ENCODE measurements at places on chromosomes 6 and 20. TPM values are rescaled to one million over a fixed set of nuclear protein-coding genes. Genes with fewer than 3 reads are reported as not detected.

The SMPDL3A gene
- 47.5 TPM for total RNA-seq

The POU5F1 gene
- total RNA-seq, result 3.4 TPM

DNA sequence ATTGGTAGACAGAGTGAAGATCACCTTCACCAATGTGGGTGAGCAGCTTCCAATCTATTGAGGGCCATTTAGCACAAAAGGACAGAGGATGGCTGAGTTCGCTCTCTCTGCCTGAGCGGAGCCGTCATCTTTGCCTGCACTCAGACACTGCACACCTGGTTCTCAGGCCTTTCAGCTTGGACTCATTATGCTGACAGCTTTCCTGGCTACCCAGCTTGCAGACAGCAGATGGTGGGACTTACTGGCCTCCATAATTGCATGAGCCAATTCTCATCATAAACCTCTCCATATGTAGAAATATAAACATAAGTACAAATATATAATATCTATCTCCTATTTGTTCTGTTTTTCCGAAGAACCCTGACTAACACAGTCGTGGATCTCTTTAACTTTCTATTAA lies 13.7 kb downstream of the TBXT start:
- no peak overlapping the region for H3K27ac ChIP-seq
- no peaks in the 10 kb centered on the region for H3K27me3 ChIP-seq
- H3K4me3 ChIP-seq, result no peak overlapping the region
- no peak for DNase-seq
- no peaks in the 10 kb centered on the region for H3K4me1 ChIP-seq
- no peaks in the 10 kb centered on the region for H3K36me3 ChIP-seq

- no peak overlapping the region for H3K4me3 ChIP-seq
- H3K4me1 ChIP-seq, result no peaks in the 10 kb centered on the region
- no peaks in the 10 kb centered on the region for H3K36me3 ChIP-seq
These were observed 6.3 kb downstream of the RIMS1 start for GRCh38 chr6:71892641-71893040.

The PTPRK gene
- 117 TPM for total RNA-seq

DNA sequence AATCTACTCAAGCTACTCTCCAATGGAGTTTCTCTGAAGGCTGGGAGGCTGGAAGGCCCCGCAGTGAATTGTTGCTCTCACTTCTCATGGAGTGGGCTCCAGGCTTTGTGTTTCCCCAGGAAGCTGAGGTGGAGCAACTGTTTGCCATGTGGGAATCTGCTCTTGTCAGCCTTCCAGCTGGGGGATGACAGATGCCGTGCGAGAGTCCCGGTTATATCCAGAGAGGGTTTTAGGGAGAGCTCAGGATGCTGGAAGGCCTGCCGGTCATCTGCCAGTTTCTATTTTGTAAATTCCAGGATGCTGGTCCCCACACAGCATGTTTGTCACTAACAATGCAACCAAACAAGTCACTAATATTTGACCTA lies 98.2 kb upstream of the NAA20 start:
- no peaks in the 10 kb centered on the region for H3K36me3 ChIP-seq
- no peak for DNase-seq
- no peak overlapping the region for H3K4me3 ChIP-seq
- H3K4me1 ChIP-seq, result no peaks in the 10 kb centered on the region
- no peak overlapping the region for H3K27ac ChIP-seq

DNA sequence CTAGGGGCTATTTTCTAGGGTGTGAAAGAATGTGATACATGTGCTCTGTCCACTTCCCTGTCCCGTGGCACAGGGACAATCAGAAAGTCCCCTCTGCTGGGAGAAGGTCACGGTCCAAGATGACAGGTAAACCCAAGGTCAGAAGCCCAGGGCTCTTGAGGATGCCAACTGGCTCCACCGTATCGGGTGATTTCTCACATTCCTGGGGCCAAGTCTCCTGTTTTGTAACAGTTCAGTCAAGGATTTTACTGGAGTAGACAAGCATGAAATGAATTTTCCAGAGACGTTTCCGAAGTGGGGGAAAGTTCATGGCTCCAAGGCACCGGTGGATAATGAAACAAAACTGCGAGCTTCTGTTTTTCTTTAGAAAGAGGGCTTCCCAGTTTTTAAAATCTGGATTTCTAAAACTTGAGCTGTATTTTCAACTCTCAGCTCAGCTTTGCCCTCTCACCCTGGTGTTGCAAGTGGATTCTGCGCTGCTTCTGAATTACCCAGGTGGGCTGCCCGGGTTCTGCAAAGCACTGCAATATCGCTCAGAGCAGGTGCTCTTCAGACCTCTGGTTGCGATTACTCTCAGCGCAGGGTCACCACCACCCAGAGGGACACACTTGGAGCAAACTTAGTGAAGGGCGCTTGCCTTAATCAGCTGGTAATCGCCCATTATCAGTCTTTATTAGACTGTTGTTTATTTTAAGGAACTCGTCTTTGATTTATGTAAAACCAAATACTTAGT lies 64.4 kb upstream of the TMEM170B start:
- DNase-seq, result no peak
- no peaks in the 10 kb centered on the region for H3K36me3 ChIP-seq
- H3K27me3 ChIP-seq, result no peaks in the 10 kb centered on the region

DNA sequence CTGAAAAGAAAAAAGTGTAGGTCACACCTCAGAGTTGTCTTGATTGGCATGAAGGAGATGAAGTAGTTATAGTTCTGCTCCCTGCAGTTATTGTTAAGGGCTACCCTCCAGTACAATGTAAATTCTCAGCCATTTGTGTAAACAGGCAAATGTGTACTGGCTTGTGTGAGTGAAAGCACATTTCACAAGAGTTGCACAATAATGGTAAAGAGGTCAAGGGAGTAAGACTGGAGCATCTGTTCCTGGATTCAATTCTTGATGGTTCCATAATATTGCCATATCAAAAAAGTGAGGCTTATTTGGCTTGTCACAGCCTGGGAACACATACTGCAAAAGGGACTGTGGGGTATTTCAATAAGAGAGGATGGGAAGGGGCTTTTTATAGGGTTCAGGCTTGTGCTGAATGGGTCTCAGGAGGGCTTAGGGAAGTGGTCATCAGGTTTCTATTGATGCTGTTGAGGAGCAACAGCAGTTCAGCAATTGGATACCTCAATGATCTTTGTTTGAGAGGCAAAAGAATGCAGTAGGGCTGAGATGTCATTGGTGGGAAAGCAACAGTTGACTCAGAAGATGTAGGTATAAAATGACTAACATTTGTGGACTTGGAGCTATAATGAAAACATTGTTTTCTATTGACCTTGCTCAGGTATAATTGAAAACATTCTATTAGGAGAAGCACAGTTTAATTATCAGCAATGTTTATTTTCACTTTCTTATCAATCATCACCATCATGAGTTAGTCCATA lies 402.6 kb downstream of the BCKDHB start:
- H3K36me3 ChIP-seq, result no peaks in the 10 kb centered on the region
- no peaks in the 10 kb centered on the region for H3K4me1 ChIP-seq
- no peak for DNase-seq
- H3K27ac ChIP-seq, result no peak overlapping the region
- H3K4me3 ChIP-seq, result no peak overlapping the region

DNA sequence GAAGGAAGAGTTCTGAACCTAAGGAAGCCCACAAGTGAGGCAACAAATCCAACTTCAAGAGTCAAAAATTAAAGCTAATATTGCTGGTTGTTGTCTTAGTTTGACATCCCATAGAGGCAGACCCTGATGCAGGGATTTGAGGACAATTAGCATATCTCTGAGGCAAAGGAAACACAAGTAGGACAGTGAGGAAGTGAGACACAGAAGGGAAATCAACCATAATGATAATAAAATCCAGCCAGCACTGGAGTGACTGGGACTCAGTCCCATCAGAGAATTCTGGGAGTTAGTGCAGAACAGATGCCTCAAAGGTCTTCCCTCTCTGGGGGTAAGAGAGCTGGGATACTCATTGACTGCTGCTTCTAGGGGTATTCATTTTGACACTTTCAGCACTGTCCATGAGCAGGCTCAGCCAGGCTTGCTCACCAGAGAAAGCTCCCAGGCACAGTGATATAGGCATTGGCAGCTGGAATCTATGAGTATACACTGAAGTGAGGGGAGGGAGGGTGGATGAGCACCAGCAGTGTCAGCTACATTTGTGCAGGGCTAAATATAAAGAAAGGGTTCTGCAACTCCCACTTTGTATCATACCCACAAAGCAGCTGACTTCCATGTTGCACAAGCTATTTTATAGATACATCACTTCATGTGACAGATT lies 43.4 kb upstream of the SPTLC3 start:
- H3K36me3 ChIP-seq, result no peaks in the 10 kb centered on the region
- no peaks in the 10 kb centered on the region for H3K27me3 ChIP-seq
- no peaks in the 10 kb centered on the region for H3K4me1 ChIP-seq
- H3K27ac ChIP-seq, result no peak overlapping the region

The TBXT gene
- not detected for total RNA-seq

The INSM1 gene
- 5.0 TPM for total RNA-seq

The HFE gene
- 11.8 TPM for total RNA-seq

GRCh38 chr20:51525241-51526105 lies 17.0 kb downstream of the NFATC2 start:
- no peaks in the 10 kb centered on the region for H3K4me1 ChIP-seq
- H3K36me3 ChIP-seq, result no peaks in the 10 kb centered on the region
- no peak overlapping the region for H3K4me3 ChIP-seq
- H3K27ac ChIP-seq, result no peak overlapping the region

The HSPA12B gene
- 1.5 TPM for total RNA-seq

The TBX18 gene
- total RNA-seq, result 0.25 TPM

GRCh38 chr20:10629946-10630650 lies 43.7 kb downstream of the JAG1 start:
- no peaks in the 10 kb centered on the region for H3K4me1 ChIP-seq
- no peaks in the 10 kb centered on the region for H3K27me3 ChIP-seq
- H3K4me3 ChIP-seq, result no peak overlapping the region

The TFAP2A gene
- 0.27 TPM for total RNA-seq

DNA sequence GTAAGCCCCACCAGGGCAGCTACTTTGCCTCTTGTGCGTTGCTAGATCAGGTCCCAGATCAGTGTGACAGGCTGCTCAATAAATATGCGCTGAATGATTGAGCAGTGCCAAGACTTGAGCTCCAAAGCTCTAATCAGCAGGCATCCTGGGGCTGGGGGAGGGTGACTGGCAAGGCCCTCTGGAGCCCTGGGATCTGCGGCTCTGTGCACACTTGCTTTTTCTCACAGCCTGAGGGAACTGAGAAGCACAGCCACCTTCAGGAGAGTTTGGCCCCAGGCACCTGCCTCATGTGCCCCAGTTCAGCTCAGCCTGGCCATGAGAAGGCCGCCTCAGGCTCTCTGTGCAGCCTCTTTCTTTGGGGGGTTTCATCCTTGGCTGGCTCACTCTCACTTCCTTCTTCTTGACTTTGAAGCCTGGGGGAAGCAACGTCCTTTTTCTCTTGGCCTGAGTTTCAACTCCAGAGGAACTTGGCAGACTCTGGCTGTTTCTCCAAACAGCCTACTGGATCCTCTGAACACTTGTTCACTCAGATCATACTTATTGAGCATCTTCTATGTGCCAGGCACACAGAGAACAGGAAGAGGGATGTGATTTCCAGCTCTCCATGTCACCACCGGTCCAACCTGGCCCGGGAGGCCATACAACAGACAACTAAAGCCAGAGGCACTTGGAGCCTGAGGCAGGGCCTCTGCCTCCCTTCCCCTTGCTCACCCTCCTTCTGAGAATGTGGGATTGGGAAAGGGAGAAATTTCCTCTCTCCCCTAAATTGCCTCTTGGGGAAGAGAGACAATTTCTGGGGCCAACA lies 114.0 kb downstream of the VEGFA start:
- H3K36me3 ChIP-seq, result no peaks in the 10 kb centered on the region
- no peaks in the 10 kb centered on the region for H3K27me3 ChIP-seq
- no peak overlapping the region for H3K27ac ChIP-seq
- H3K4me3 ChIP-seq, result no peak overlapping the region
- no peaks in the 10 kb centered on the region for H3K4me1 ChIP-seq

The CD24 gene
- 2,710 TPM for total RNA-seq

- H3K27ac ChIP-seq, result no peak overlapping the region
- H3K4me1 ChIP-seq, result no peaks in the 10 kb centered on the region
These were observed 1138.9 kb upstream of the ADGRB3 start for GRCh38 chr6:67496191-67496590.

GRCh38 chr6:80460257-80460865 lies 353.9 kb downstream of the BCKDHB start:
- DNase-seq, result no peak
- H3K4me3 ChIP-seq, result no peak overlapping the region
- no peaks in the 10 kb centered on the region for H3K27me3 ChIP-seq
- no peaks in the 10 kb centered on the region for H3K4me1 ChIP-seq
- no peak overlapping the region for H3K27ac ChIP-seq

The TNXB gene
- total RNA-seq, result 20.1 TPM

GRCh38 chr20:25058847-25059810 lies 1.2 kb upstream of the ACSS1 start:
- peak overlapping the region; percentile 94 for H3K27ac ChIP-seq
- H3K4me3 ChIP-seq, result peak overlapping the region; percentile 63
- no peaks in the 10 kb centered on the region for H3K27me3 ChIP-seq
- H3K36me3 ChIP-seq, result no peaks in the 10 kb centered on the region

- no peaks in the 10 kb centered on the region for H3K36me3 ChIP-seq
- DNase-seq, result peak; percentile 67
- no peaks in the 10 kb centered on the region for H3K4me1 ChIP-seq
- H3K27ac ChIP-seq, result no peak overlapping the region
- H3K4me3 ChIP-seq, result no peak overlapping the region
These were observed 1.2 kb downstream of the GSTA5 start for GRCh38 chr6:52839124-52840055.

- H3K4me1 ChIP-seq, result no peaks in the 10 kb centered on the region
- no peaks in the 10 kb centered on the region for H3K36me3 ChIP-seq
- no peak overlapping the region for H3K27ac ChIP-seq
- no peaks in the 10 kb centered on the region for H3K27me3 ChIP-seq
- DNase-seq, result no peak
- H3K4me3 ChIP-seq, result no peak overlapping the region
These were observed 132.2 kb upstream of the INSM1 start for GRCh38 chr20:20235681-20236080.

- H3K27ac ChIP-seq, result peak overlapping the region; percentile 88
- H3K27me3 ChIP-seq, result no peaks in the 10 kb centered on the region
- H3K4me1 ChIP-seq, result peaks cover 6% of the 10 kb centered on the region
These were observed 59.6 kb downstream of the PPP1R14C start for GRCh38 chr6:150202404-150202803.

The PRDM13 gene
- total RNA-seq, result not detected

The SLC13A3 gene
- 0.08 TPM for total RNA-seq

The DZANK1 gene
- 1.2 TPM for total RNA-seq

The GTSF1L gene
- total RNA-seq, result not detected

The BTNL2 gene
- not detected for total RNA-seq

- no peak overlapping the region for H3K27ac ChIP-seq
- H3K36me3 ChIP-seq, result no peaks in the 10 kb centered on the region
- no peaks in the 10 kb centered on the region for H3K27me3 ChIP-seq
- DNase-seq, result no peak
These were observed 33.0 kb upstream of the ADGRF1 start for GRCh38 chr6:47075168-47075567.

- no peak for DNase-seq
- H3K27ac ChIP-seq, result no peak overlapping the region
- H3K4me3 ChIP-seq, result no peak overlapping the region
- H3K27me3 ChIP-seq, result no peaks in the 10 kb centered on the region
- H3K36me3 ChIP-seq, result no peaks in the 10 kb centered on the region
These were observed 22.5 kb upstream of the IRAK1BP1 start for GRCh38 chr6:78844899-78845298.

The TINAG gene
- total RNA-seq, result 25.1 TPM

GRCh38 chr6:140011537-140011936 lies 637.1 kb upstream of the CITED2 start:
- H3K36me3 ChIP-seq, result no peaks in the 10 kb centered on the region
- H3K4me3 ChIP-seq, result no peak overlapping the region
- no peak overlapping the region for H3K27ac ChIP-seq
- no peaks in the 10 kb centered on the region for H3K27me3 ChIP-seq
- H3K4me1 ChIP-seq, result no peaks in the 10 kb centered on the region

The SASH1 gene
- 14.9 TPM for total RNA-seq

GRCh38 chr6:12602951-12603672 lies 113.5 kb upstream of the PHACTR1 start:
- H3K4me1 ChIP-seq, result no peaks in the 10 kb centered on the region
- H3K4me3 ChIP-seq, result no peak overlapping the region
